ENCODE measurements at places on chromosomes 5 and 9.

- no peak for DNase-seq
These were observed 14.4 kb upstream of the AMACR start for GRCh38 chr5:34022121-34022705.

DNA sequence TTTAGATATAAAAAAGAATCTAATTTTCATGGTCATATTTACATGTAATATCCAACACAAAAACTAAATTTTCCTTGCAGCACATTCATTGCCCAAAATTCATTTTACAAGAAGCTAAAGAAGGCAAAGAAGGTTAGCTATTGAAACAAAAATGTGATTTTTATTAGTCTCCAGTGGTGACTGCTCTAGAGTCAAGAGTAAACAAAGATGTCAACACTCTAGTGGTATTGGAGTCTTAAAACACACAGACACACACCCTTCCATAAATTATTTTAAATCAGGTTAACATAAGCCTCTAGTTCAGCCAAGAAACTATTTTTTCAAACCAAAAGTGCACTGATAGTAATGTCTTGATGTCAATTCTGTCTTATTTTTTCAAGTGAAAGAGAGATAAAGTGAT is 329.2 kb downstream of the ZNF608 start:
- DNase-seq = no peak

- no peak for DNase-seq
These were observed 101.0 kb upstream of the GABRG2 start for GRCh38 chr5:161966564-161966963.

DNA sequence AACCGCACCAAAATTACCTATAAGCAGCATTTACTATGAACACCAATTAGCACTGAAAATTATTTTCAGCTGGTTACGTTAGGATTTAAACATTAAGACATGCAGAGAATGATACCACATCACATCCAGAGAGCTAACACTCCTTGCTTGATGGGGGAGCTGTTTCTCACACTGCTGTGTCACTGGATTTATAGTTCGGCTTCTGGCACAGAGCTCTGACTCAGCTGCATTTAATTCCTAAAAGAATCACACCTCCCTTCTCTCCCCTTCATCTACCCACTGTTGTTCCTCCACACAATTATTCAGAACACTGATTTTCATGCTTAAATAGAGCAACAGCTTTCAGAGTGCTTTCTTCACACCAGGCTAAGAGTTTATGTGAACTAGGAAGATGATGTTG is 82.6 kb upstream of the SV2C start:
- DNase-seq = no peak

DNA sequence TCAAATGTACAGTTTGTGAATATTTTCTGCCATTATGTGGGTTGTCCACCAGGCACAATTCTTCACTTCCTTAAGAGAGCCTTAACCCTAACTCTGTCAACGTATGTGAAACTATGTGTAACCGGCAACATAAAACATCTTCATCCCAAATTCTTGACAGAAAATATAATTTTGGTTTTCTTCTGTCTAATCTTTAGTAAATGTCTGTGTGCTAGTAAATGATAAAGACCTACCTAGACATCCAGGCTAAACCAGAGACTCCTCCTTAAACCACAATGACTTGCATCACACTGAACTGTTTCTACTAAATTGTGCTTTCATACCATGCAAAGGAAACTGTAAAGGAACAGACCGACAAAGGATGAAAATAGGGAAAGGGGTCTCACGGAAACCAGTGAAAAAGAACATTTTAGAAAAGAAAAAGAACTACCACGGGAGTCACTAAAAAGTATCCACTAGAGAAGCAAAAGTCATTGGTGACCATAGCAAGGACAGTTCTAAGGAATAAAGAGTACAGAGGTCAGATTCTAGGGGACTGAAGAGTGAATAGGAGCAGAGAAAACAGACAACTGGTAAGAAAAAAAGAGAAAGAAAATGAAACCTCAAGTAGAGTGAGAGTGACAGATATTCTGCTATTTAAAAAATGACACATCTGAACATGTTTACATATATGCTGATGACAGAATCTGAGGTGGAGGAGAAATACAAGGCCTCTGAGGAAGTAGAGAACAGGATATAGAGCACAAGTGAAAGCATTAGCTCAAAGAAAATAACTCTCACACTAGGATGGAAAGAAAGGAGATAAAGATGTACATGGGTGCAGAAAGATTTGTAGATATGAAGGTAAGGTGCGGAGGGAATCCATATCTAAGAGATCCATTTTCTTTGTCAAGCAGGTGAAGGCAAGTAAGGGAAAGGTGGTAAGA is 49.4 kb downstream of the FNIP1 start:
- DNase-seq = no peak

DNA sequence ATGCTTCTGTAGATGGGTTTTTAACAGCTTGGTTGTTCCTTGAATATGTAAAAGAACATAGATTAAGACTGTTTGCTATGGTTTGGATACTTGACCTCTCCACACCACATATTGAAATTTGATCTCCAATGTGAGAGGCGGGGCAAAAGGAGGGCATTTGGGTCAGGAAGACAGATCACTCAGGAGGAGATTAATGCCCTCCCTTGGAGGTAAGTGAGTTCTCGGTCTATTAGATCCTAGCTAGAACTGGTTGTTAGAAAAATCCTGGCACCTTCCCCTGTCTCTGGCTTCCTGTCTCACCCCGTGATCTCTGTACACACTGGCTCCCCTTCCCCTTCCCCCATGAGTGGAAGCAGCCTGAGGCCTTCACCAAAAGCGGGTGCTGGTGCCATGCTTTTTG is 281.1 kb upstream of the ANKRD55 start:
- no peak for DNase-seq

DNA sequence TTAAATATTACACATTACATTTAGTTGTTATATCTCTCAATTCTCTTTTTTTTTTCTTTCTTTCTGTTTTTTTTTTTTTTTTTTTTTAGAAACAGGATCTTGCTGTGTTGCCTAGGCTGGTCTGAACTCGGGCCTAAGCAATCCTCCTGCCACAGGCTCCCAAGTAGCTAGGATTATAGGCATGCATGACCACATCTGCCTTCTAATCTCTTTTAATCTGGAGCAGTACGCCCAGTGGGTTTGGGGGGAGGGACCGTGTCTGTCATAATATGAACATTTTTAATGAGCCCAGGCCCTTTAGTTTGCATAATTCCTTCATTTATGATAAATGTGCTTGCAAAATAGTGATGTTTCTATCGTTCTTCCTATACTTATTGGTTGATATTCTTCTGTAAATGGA is 10.3 kb downstream of the RHOBTB3 start:
- no peak for DNase-seq

DNA sequence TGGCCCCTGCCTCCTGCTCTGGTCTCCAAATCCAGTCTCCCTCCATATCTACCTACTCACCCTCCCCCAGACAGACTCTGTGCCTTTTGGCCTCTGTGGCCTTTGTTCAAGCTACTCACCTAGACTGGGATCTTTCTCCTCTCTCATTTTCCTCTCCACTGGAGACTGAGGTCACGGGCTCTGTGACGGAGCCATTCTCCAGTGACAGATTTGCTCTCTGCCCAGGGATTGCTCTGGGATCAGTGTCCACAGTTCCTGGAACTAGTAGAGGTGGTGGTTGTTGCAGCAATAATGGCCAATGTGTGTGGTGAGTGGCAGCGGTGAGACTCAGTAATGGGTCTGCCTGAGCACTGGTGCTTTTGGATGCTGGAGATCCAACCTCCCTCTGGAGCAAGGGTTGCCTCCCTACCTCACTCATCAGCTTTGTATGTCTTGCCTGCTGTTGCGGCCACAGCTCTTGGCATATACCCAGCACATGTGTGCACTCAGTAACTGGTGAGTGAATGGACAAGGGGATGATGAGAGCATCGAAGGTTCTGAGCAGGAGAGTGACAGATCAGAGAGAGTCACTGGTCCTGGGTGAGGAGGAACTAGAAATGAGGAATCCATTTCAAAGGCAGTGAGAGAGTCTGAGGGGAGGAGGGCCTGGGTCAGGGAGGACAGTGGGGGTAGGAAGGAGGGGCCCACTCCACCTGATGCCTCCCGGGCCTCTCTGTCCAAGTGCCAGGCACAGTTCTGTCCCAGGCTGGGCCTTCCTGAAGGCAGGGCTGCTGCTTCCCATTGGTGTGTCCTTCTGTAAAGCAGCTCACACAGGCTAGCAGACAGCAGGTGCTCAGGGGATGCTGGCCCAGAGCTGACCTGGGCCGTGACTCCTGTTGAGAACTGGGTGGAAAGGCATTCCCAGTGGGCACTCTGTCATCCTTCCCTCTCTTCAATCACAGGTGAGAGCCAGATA is 96.5 kb upstream of the PITX1 start:
- DNase-seq = no peak

DNA sequence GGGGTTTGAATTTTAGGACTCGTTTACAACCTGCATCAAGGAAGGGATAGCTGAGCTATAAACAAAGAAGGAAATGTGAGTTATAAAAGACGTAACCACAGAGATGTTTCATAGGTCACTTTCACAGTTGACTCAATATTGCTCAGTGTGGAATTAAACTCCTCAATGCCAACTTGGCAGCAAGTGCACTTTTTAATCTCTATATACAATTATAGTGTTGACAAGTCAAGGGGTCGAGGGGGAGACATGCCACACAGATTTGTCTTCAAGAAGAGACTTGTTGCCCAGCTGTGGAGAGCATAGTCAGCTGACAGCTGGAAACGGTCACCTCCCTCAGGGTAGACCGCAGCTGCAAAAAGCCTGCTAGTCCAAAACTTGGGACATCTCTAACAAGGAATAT is 163.4 kb upstream of the DMAC1 start:
- DNase-seq = no peak

DNA sequence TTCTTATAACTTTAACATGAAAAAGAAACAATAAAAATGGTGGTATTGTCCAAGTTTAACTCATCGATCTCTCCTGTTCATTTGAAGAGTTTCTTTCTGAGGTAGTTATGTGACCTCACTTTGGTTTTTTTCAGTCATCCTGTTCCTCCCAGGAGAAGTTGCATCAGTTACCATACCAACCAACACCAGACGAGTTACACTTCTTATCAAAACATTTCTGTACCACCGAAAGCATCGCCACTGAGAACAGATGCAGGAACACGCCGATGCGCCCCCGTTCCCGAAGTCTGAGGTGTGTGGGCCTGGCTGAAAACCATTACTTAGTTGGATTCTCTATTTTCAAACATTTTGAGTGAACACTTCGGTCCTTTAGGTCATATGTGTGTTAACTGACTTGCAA is 96.3 kb downstream of the CD180 start:
- no peak for DNase-seq

DNA sequence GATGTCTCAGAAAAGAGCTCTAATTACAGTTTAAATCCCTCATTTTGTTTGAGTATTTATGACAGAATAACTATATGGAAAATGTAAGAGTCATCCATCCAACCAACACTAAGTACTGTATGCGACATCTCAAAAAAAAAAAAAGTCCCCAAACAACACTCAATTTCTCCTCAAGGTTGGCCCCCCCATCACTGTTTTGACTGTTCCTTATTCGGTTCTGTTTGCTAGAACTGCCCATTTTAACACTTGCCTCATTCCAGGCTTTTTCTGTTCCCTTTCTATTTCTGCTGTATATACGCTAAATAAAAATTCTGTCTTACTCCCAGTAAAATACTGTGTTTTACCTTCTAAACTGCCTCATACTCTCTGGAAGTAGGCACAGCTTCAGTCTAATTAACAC is 25.2 kb downstream of the GLDC start:
- no peak for DNase-seq

- DNase-seq = no peak
These were observed 76.6 kb upstream of the ZNF169 start for GRCh38 chr9:94182532-94182931.

- DNase-seq = no peak
These were observed 45.2 kb upstream of the GLIPR2 start for GRCh38 chr9:36091026-36091953.

GRCh38 chr5:176636426-176636825 is 6.0 kb downstream of the EIF4E1B start:
- no peak for DNase-seq

DNA sequence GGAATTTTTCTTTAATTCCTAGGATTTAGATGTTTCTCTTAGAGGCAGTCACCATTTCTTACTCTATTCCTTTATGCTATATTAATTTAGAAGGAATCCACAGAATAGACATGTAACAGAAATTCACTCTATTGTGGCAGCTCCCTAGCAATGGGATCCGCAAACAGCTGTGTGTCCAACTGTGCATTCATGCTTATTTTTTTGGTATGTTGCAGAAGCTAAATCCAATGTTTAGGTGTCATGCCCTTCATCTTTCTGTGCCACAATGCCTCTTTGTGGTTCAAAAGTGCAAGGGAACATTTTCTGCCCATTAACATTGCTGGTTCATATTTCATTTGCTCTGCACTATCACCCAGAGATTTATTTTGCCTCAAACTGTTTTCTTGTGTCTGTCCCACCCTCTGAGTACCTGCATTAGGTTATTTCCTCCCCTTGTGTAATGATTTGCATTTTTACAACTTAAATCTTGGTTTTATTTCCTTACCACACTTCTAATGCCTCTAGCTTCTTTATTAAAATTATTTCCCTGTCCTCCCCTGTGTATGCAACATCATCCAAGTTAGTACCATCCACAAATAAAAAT is 816.5 kb downstream of the EFNA5 start:
- DNase-seq = no peak

- no peak for DNase-seq
These were observed 23.4 kb downstream of the CORO2A start for GRCh38 chr9:98168941-98169488.

DNA sequence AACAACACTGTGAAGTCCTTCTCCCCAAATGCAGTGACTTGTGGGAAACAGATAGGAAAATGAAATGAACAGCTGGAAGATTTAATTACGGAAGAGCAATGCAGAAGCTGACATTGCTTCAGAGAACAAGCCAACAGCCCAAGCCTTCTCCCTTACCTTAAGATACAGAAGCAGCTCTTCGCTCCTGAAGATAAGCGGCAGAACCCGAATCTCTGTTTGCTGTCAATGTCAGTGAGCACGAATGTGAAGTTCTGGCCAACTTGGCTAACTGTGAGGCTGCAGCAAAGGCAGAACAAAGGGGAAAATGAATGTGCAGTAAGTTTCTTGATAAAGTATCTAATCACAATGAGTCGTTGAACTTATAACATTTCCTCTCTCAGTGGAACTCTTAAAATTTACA is 172.4 kb downstream of the DENND1A start:
- DNase-seq = no peak

GRCh38 chr9:14542071-14542470 is 151.2 kb downstream of the ZDHHC21 start:
- DNase-seq = no peak

Data from SW 1271 (cell line).